ENCODE measurements at places on chromosomes 3 and 15.

DNA sequence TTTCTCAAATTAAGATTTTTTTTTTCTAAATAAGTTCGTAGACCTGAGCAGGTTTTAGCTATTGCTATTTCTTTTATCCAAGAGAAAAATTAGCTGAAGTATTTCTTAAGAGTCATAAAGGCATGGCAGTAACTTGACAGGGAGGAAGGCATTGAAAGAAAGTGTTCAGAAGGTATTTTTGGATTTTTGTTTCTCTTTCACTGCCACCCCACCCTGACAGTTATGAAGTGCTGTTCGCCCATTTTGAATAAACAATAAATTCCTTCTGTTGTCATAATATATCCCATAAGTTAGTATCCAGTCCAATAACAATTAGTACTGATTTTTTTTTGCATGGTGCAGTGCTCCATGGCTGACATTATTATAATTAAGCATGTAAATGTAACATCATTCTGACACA is 363.0 kb downstream of the NR2F2 start:
- no peak for DNase-seq

GRCh38 chr3:132595014-132595413 is 2.1 kb upstream of the ACKR4 start:
- DNase-seq, result peak; percentile 12

GRCh38 chr15:45435124-45435903 is 57.0 kb upstream of the GATM start:
- no peak for DNase-seq

DNA sequence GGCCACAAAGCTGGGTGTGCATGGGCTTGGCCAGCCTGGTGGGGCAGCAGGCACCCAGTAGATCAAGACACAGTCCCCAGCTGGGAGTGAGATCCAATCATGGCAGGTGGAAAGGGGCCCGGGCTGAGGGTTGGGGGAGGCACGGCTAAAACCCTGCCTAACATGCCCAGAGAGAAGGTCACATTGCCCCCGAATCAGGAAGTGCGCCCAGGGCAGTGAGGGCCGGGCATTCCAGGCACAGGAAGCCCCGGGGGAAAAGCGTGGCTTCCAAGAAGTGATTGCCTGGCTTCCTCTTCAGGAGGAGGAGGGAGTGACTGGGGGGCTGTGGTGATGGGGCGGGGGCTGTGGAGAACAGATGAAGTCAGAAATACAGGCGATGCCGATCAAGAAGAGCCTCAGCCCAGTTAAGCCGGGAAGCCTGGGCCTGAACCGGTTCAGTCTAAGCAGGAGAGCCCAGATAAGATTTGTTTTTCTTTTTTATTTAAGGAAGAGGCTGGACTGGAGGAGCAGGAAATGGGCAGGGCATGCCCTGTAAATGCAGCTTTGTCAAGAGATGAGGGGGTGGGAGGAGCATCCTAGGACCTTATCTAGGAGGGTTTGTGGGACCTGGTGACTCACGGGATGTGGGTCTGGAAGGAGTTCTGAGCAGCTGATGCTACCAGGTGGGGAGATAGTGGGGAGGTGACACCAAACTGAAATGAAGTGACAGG is 83.9 kb downstream of the CHSY1 start:
- DNase-seq, result peak; percentile 79

- DNase-seq, result no peak
These were observed 227.6 kb upstream of the SATB1 start for GRCh38 chr3:18652781-18653180.

GRCh38 chr15:61697796-61698195 is 362.5 kb downstream of the VPS13C start:
- DNase-seq, result no peak

GRCh38 chr3:111081008-111081545 is 9.5 kb downstream of the NECTIN3 start:
- DNase-seq, result no peak

GRCh38 chr15:38164061-38164460 is 88.6 kb upstream of the SPRED1 start:
- DNase-seq, result no peak

DNA sequence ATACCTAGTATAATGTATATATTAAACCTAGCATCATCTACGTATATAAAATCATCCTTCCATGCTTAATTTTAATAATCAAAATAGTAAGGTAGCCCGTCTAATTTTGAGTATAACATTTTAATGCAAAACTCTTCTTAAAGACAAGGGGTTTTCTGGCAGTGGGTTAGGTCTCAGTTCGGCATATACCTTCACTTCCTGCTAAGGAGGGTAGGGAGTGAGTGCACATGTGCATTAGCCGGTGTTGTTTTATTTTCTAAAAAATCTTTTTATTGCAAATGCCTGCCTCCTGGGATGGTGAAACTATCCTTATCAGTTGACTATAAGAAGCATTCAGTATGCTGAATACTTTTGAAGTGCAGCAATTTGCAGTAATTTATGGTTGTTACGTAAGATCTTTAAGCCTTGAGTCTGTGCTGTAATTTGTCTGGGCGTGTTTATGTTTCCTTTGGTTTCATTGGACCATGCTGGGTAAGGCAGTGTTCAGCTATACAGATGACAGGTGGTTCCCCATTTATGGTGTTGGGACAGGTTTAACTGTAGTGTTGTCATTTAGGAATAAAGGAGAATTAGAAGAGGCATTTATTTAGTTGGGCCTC is 11.7 kb downstream of the ARHGEF26 start:
- peak; percentile 88 for DNase-seq

Data from umbilical cord (tissue), 2 donors.